ENCODE measurements at places on chromosomes 3 and 15.

DNA sequence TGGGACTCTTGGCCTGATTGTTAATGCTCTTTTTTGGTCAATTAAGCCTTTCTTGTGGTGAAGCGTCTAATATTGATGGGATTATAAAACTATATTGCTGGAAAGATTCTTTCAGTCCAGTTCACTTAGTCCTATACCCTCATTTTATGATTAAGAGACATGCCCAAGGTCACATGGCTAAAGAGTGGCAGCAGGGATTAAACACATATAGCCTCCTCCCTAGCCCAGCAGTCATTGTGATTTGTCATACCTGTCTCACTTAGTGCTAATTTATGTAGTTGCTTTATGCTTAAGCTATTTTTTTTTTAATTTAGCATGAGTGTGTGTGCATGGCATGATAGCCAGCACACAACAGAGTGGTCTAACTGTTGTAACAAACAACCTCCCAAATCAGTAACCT is 9.5 kb downstream of the PARP14 start:
- no peak for DNase-seq

GRCh38 chr15:79987969-79988368 is 17.0 kb upstream of the BCL2A1 start:
- DNase-seq, result no peak

- peak; percentile 64 for DNase-seq
Observed at GRCh38 chr3:58835086-58835485, 168.5 kb upstream of the FAM3D start.

- DNase-seq, result no peak
Observed at GRCh38 chr15:63726491-63726890, 107.3 kb downstream of the HERC1 start.

GRCh38 chr3:122803977-122804376 is 9.1 kb downstream of the SLC49A4 start:
- DNase-seq, result no peak
